Esophagus squamous epithelium (tissue), 5 donors: ENCODE measurements at places on chromosomes 1 and 21.

- DNase-seq: no peak
Observed at GRCh38 chr1:67393240-67393639, 37.0 kb downstream of the SERBP1 start.

DNA sequence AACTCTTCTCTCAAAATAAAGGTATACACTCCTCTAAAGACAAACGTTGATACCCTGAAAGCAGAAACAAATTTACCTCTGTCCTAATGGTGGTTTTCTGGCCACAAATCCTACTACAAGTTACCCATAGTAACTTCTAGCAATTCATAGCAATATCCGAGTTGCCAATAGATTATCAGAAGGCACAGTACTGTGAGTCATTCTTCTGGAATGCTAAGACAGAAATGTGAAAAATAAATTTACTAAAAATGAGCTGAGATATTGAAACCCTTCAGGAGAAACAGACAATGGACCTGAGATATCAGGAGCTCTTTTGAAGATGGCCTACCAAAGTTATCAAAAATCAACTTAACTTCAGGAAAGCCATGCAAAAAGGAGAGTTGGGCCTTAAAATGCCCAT is 715.0 kb upstream of the ADAMTS5 start:
- DNase-seq: no peak

DNA sequence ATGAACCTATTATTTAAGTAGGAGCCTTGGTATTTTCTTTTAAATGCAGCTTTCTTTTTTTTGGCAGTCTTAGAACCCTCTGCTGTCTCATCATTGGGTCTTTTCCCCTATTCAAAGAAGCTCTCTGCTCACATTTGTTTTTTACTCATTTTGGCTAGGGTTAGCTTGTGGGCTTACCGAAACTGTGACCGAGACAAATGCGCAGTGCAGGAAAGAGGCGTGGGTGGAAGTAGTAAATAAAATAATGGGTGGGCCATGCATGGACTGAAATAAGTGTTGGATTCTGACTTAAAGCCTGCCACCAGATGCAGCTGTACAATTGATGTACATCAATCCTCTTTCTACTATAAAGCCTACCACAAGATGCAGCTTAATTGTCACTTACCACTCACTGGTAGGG is 14.7 kb downstream of the XPR1 start:
- DNase-seq: no peak

DNA sequence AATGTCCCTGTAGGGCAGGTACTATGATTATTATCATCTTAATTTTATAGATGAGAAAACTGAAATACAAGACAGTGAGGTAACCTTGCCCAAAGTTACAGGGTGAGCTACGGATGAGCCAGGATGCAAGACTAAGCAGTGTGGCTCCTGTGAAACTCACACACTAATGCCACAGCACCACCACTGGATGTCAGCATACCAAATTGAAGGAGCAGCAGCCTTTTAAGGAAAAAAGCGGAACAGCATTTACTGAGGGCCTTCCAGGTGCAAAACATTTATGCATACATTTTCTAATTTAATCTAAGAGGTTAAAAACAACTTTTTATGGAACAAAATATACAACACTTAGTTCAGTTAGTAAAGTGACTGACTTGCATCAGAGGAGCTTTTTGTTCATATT is 41.7 kb downstream of the SEC16B start:
- no peak for DNase-seq

DNA sequence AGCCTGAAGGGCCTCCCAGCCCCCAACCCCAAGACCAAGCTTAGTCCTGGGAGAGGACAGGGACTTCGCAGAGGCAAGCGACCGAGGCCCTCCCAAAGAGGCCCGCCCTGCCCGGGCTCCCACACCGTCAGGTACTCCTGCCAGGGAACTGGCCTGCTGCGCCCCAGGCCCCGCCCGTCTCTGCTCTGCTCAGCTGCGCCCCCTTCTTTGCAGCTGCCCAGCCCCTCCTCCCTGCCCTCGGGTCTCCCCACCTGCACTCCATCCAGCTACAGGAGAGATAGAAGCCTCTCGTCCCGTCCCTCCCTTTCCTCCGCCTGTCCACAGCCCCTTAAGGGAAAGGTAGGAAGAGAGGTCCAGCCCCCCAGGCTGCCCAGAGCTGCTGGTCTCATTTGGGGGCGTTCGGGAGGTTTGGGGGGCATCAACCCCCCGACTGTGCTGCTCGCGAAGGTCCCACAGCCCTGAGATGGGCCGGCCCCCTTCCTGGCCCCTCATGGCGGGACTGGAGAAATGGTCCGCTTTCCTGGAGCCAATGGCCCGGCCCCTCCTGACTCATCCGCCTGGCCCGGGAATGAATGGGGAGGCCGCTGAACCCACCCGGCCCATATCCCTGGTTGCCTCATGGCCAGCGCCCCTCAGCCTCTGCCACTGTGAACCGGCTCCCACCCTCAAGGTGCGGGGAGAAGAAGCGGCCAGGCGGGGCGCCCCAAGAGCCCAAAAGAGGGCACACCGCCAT is 21.9 kb upstream of the ARF1 start:
- no peak for DNase-seq

GRCh38 chr1:216476341-216476740 is 53.1 kb upstream of the USH2A start:
- DNase-seq: no peak

GRCh38 chr21:38504066-38504465 is 5.8 kb upstream of the ERG start:
- DNase-seq: no peak

DNA sequence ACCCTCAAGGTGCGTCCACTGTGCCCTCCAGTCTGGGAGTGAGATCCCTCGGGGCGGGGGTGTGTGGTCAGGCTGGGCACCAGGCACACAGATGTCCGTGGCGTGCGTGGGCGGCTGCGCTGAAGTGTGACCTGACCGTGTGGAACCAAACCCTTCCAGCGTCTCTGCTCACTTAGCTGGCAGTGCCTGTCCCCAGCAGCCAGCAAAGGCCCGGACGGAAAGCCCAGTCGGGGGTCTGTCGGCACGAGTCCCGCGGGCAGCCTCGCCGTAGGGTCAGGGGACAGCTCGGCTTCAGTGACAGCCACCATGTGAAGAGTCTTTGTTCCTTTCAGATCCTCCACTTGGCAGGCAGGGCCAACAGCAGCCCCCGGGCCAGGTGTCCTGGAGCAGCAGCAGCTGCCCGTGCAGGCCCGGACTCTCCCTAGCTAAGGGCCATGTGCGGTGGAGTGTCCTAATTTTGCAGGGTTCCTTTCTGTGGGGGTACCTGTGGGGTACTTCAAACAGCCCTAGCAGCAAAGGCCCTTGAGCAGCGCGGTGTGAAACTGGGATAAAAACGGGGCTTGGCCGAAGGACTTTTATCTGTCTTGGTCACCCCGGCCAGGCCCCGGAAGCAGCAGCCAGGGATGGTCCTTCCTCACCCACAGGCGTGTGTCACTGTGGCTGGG is 11.6 kb downstream of the TTLL10 start:
- DNase-seq: no peak

- no peak for DNase-seq
Observed at GRCh38 chr1:7893529-7894180, 40.8 kb upstream of the UTS2 start.

GRCh38 chr1:53188099-53188498 is 8.5 kb upstream of the CPT2 start:
- DNase-seq: no peak

GRCh38 chr1:26419494-26419893 is 8.9 kb downstream of the LIN28A start:
- DNase-seq: no peak

DNA sequence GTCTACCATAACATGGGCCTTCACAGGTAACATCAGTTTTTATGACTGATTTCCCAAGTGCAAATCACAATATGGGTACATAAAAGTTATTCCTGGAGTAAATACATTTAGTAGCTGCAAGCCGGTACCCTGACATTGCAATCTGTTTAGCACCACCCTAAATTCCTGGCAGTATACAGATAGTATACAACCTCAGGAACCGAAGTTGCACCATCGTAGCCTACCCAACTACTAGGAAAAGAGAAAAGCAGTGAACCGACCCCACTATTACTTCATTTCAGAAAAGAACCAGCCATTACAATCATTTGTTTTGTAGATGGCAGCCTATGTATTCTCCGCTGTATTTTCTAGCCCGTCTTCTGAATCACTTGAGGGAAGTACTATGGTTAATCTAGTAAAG is 1.1 kb downstream of the ADIPOR1 start:
- no peak for DNase-seq

DNA sequence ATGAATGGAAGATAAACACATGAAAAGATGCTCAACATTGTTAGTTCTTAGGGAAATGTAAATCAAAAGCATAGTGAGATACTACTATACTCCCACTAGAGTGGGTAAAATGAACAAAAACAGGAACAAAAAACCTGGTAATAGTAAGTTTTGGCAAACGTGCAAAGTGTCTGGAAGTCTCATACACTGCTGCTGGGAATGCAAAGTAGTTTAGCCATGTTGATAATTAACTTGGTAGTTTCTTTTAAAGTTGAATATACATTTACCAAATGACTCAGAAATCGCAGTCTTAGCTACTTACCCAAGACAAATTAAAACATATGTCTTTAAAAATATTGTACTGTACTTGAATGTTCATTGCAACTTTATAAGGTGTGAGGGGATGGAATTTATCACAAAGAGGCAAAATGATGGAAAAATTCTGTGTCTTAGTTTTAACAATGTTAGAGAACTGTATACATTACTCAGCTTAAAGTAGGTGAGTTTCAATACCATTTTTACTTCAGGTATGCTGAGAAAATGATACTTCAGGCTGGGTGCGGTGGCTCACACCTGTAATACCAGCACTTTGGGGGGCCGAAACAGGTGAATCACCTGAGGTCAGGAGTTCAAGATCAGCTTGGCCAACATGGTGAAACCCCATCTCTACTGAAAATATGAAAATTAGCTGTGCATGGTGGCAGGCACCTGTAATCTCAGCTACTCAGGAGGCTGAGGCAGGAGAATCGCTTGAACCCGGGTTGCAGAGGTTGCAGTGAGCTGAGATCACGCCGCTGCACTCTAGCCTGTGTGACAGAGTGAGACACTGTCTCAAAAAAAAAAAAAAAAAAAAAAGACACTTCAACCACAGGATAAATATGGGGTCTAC is 102.3 kb downstream of the PDE4B start:
- no peak for DNase-seq

DNA sequence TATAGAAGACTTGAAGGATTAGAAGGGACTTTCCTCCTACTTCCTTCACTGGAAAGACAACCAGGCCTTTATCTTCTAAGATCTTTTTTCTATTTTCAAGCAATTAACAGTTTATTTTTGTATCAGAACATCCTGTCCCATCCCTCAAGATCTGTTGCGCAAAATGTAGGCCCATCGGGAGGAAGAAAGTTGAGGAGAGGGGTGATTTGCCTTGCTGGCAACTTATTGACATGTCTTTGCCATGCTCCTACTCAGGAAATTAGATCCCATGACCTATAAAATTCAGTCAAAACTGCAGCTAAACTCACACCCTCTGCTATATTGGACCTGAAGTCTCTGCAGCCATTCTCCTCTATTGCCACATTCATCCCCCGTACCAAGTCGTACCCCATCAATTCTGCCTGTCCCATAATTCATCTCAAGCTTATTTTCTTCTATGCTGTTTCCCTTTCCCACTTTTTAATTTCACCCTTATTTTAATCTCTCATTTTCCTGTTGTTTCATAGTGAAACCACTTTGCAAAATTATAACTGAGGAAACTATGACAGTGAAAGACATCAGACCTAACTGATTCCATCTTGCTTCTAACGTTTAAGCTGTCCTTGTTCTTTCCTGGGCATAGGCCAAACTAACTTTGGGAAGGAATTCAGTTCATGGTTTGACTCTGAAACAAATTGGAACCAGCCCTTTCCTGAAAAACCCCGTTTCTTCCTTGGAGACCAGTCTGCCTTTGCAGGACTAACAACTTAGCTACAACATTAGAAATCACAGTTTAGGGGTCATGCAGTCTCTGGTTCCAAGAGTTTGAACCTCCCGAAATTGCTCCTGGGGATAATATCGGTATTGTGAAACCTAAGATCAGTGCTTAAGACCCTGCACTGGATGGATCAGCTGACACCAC is 195.7 kb upstream of the PTBP2 start:
- DNase-seq: no peak

- no peak for DNase-seq
Observed at GRCh38 chr1:93839307-93839706, 39.7 kb downstream of the DNTTIP2 start.

DNA sequence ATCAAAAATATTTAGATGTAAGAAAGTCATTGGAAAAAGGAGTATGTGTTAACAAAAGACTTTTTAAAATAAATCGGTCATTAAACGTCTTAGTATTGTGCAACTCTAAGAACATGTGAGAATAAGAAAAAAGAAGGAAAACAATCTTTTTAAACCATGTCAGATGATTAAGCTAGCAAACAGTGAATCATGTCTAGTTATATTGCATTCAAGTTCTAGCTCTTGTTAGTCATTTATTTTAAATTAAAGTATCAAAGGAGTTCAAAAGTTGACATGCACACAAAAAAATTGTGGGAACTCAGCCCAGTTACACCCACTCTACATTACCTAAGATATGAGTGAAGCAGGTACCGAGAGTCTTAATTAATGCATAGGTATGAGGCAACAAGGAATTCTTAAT is 9.8 kb downstream of the FRRS1 start:
- DNase-seq: no peak

DNA sequence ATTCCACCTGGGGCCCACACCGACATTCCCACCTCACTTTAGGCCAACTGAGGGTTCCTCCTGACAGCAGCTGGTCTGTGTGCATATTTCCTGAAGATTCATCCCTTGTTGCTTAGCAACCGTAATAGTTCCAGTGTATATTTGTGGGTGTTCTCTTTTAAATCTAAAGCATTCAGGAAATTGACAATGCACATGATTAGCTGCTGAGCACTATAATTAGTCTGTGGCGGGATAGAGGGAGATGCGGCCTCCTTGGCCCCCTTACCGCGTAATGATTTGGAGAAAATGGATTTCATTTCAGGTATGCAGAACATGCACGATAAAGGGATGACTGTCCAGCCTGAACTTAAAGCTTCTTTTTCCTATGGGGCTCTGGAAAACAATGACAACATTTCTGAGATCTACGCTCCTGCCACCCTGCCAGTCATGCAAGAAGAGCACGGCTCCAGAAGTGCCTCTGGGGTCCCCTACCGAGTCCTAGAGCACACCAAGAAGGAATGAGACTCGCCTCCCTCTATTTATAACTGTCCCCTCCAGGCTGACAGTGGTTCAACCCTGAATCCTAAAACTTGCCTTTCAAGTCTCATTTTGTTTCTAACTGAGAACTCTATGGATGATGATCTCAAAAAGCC is 33.8 kb upstream of the RCAN3 start:
- no peak for DNase-seq

GRCh38 chr1:93604411-93604810 is 77.2 kb downstream of the BCAR3 start:
- no peak for DNase-seq
